ENCODE measurements at places on chromosomes 5 and 9. TPM values are rescaled to one million over a fixed set of nuclear protein-coding genes. Genes with fewer than 3 reads are reported as not detected.
A peak's percentile ranks its signal among the peaks of the same experiment; 100 is the strongest.

GRCh38 chr5:74519161-74519571 is 121.4 kb downstream of the ENC1 start:
- no peaks in the 10 kb centered on the region for H3K36me3 ChIP-seq
- no peak overlapping the region for H3K27ac ChIP-seq
- H3K27me3 ChIP-seq: no peaks in the 10 kb centered on the region
- DNase-seq: no peak
- H3K4me3 ChIP-seq: no peak overlapping the region

The TMEM203 gene
- total RNA-seq: 29.6 TPM

The TMOD1 gene
- total RNA-seq: 0.74 TPM

The CDH12 gene
- not detected for total RNA-seq

DNA sequence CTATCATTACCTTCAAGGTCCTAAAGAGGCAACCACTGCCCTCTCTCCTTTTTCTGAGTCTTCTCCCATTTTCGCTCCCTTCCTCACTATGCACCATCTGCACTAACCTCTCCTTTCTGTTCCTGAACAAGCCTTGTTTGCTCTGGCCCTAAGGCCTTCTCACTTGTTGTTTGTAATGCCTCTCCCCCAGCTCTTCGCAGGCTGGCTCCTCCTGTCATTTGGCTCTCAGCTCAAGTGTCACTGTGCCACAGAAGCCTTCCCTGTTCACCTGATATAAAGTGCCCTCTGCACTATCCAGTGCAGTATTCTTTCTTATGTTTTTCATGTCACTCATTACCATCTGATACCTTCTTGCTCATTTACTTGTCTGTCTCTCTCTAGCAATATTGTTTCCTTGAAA is 303.7 kb downstream of the KCNN2 start:
- H3K27ac ChIP-seq: no peak overlapping the region
- H3K4me1 ChIP-seq: no peaks in the 10 kb centered on the region
- H3K36me3 ChIP-seq: no peaks in the 10 kb centered on the region
- no peak overlapping the region for H3K4me3 ChIP-seq
- H3K27me3 ChIP-seq: no peaks in the 10 kb centered on the region

GRCh38 chr5:10295619-10296326 is 11.9 kb downstream of the CMBL start:
- H3K36me3 ChIP-seq: no peaks in the 10 kb centered on the region
- no peaks in the 10 kb centered on the region for H3K27me3 ChIP-seq
- no peak overlapping the region for H3K4me3 ChIP-seq
- peak overlapping the region; percentile 5 for H3K27ac ChIP-seq
- peak; percentile 44 for DNase-seq

DNA sequence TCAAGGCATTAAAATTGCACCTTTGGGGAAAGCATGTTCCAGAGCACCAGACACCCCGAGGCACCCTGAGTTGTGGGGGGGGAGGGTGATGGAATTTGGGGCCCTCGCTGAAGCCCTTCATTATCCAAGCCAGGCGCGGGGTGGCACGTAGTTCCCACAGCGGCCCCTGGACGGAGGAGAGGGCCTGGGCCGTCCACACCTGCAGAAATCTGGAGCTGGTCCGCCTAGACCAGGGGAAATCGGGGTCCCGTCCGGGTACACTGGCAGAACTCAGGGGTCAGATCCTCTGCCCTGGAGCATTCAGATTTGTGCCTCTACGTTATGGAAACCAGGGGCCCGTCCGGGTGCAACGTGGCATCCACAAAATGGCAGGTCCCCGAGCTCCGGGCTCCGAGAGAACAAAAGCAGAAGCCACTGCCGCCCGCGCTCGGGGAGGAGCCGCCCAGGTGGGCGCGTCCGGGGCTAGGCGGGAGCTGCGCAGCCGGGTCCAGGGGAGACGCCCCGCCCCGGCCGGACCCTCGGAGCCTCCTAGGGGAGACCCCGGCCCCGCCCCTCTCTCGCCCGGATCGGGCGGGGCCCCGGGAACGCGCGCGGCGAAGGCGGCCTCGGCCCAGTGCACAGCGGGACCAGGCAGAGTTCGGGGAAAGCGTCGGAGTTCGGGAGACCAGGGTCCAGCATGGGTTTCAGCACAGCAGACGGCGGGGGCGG is at the start of gene PLEKHG4B:
PLEKHG4B (plus strand) TSS at position 613 of the 708 bp plus-strand sequence; CDS start at position 677, 64 bp downstream.
- H3K4me3 ChIP-seq: no peak within 1 kb of the TSS
- DNase-seq: no peak
- no peak within 1 kb of the TSS for H3K27ac ChIP-seq
- H3K27me3 ChIP-seq: peaks cover 34% of the 10 kb centered on the region
- H3K36me3 ChIP-seq: no peaks in the 10 kb centered on the region
- no peaks in the 10 kb centered on the region for H3K4me1 ChIP-seq

GRCh38 chr5:73282923-73283322 is 109.9 kb downstream of the TMEM174 start:
- H3K36me3 ChIP-seq: no peaks in the 10 kb centered on the region
- no peak overlapping the region for H3K27ac ChIP-seq
- H3K4me3 ChIP-seq: no peak overlapping the region
- peaks cover 16% of the 10 kb centered on the region for H3K27me3 ChIP-seq
- H3K4me1 ChIP-seq: peaks cover 25% of the 10 kb centered on the region

DNA sequence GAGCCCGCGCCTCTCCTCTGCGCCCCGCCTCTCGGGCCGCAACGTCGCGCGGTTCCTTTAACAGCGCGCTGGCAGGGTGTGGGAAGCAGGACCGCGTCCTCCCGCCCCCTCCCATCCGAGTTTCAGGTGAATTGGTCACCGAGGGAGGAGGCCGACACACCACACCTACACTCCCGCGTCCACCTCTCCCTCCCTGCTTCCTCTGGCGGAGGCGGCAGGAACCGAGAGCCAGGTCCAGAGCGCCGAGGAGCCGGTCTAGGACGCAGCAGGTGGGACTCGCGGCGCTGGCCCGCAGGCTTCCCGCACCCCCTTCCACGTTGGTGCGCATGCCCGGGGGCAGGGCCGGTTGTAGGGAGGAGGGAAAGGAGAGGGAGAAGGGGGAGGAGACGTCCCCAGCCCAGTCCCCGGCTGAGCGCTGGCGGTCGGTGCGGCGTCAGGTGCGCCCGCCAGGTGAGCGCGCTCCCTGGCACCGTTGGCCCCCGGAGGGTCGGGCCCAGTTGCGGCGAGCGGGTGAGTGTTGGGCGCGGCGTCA is at the start of gene OCLN:
OCLN (plus strand) TSS at position 400 of the 532 bp plus-strand sequence. CDS start 11,455 bp downstream, outside the sequence.
- no peaks in the 10 kb centered on the region for H3K36me3 ChIP-seq
- H3K4me3 ChIP-seq: peak within 1 kb of the TSS; percentile 91

DNA sequence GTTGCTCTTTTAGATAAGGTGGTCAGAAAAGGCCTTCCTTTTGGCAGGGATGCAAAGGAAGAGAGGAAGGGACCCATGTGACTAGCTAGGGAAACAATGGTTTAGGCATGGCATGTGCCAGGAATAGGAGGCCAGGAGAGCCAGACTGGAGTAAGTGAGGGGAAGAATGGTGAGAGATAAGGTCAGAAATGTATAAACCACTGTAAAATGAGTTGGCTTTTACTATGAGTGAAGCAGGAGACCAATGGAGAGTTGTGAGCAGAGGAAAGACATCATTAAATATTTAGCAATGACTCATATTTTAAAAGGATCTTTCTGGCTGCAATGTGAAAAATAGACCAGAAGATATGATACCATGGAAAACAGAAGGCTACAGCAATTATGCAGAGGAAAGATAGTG is 50.9 kb downstream of the AP3B1 start:
- peaks cover 2% of the 10 kb centered on the region for H3K36me3 ChIP-seq
- peak; percentile 72 for DNase-seq
- peak overlapping the region; percentile 29 for H3K27ac ChIP-seq
- H3K27me3 ChIP-seq: no peaks in the 10 kb centered on the region

GRCh38 chr5:180816608-180817534 is 14.3 kb upstream of the MGAT1 start:
- H3K27me3 ChIP-seq: no peaks in the 10 kb centered on the region
- DNase-seq: peak; percentile 83
- H3K27ac ChIP-seq: peak overlapping the region; percentile 39
- H3K4me3 ChIP-seq: no peak overlapping the region
- peaks cover 24% of the 10 kb centered on the region for H3K4me1 ChIP-seq
- no peaks in the 10 kb centered on the region for H3K36me3 ChIP-seq

GRCh38 chr5:41863871-41864486 is 6.2 kb downstream of the OXCT1 start:
- H3K36me3 ChIP-seq: no peaks in the 10 kb centered on the region
- H3K27ac ChIP-seq: no peak overlapping the region
- no peaks in the 10 kb centered on the region for H3K27me3 ChIP-seq
- no peak for DNase-seq
- H3K4me1 ChIP-seq: peaks cover 3% of the 10 kb centered on the region
